HL-60 (cell line): ENCODE measurements at places on chromosomes 13 and 19.

GRCh38 chr13:113539822-113540221 lies 44.7 kb upstream of the TFDP1 start:
- DNase-seq, result no peak

- DNase-seq, result peak; percentile 36
Measured at GRCh38 chr19:58474997-58475713, 997 bp upstream of the ZNF446 start.

GRCh38 chr19:12230751-12231733 lies 63.6 kb downstream of the ZNF44 start:
- no peak for DNase-seq

- DNase-seq, result peak; percentile 89
Measured at GRCh38 chr19:2167896-2168618, 4.3 kb downstream of the DOT1L start.

DNA sequence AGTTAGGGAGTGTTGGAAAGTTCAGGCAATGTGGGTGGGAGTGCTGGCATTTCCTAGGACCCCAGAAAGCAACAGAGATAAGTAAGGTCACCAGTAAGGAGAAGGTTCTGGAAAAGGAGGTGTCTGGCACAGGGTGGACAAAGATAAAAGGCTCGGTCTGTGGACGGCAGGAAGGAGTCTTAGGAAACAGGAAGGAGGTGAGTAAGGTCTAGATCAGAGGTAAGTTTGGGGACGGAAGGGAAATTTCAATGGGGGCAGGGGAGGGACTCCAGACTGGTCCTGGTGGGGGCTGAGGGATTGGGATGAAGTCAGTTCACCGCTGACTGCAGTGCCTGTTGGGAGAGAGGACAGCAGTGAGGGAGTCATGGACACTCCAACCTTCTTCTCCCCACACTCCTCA lies 7.8 kb upstream of the OPA3 start:
- DNase-seq, result no peak

DNA sequence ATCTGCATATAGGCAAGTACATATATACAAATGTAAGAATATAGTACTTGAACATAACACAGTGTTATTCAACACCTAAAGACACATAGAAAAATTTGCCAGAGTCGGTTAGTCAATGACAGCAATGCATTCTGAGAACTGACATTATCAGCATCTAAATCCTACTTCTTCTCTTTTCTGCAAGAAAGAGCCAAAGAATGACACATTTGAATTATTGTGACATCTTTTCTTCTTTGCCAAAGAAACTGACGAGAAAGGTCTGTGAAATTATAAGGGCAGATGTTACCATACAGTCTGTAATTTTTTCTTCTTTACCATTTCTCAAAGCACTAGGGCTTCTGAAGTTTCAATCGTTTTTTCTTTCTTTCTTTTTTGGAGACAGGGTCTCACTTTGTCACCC lies 350.9 kb upstream of the NBEA start:
- no peak for DNase-seq

- no peak for DNase-seq
Measured at GRCh38 chr19:1522838-1523237, 1.0 kb upstream of the PLK5 start.

DNA sequence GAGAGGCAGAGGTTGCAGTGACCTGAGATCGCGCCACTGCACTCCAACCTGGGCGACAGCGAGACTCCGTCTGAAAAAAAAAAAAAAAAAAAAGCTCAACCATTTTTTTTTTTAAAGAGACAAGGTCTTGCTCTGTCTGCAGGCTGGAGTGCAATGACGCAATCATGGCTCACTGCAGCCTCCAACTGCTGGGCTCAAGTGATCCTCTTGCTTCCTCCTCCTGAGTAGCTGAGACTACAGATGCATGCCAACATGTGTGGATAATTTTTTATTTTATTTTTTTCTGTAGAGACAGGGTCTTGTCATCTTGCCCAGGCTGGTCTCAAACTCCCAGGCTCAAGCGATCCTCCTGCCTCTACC lies 10.3 kb downstream of the EHD2 start:
- DNase-seq, result peak; percentile 92

GRCh38 chr19:40671404-40671803 lies 19.0 kb downstream of the NUMBL start:
- no peak for DNase-seq

GRCh38 chr13:76667551-76667950 lies 218.7 kb downstream of the KCTD12 start:
- DNase-seq, result peak; percentile 20

- DNase-seq, result no peak
Measured at GRCh38 chr13:94254737-94255136, 224.7 kb downstream of the DCT start.

DNA sequence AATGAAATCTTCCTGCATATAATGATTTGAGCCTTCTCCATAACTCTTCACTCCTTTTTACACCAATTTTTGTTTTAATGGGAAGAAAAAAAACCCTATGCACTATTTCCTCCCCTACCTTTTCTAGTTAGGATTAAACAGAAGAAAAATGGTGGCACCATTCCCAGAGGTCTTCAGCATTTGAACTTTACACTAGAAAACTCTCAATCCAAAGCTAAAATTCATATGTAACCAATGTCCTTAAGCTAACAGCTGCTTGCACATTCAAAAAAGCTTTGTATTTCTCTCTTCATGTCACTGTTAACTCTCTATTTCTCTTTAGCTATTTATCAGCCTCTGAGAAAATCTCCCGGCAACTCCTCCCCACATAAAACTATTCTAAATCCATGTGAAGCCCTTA lies 90.3 kb upstream of the UBL3 start:
- DNase-seq, result no peak

GRCh38 chr19:2906631-2907195 lies 6.0 kb downstream of the ZNF57 start:
- no peak for DNase-seq

- DNase-seq, result no peak
Measured at GRCh38 chr13:40060296-40061007, 405.0 kb downstream of the COG6 start.

GRCh38 chr19:16554776-16555175 lies 12.5 kb upstream of the CHERP start:
- no peak for DNase-seq

DNA sequence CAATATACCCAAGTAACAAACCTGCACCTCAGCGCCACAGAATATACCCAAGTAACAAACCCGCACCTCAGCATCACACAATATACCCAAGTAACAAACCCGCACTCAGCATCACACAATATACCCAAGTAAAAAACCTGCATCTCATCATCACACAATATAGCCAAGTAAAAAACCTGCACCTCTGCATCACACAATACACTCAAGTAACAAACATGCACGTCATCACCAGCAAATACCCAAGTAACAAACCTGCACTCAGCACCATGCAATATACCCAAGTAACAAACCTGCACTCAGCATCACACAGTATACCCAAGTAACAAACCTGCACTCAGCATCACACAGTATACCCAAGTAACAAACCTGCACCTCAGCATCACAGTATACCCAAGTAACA lies 69.8 kb downstream of the UQCRFS1 start:
- DNase-seq, result no peak

GRCh38 chr13:51647067-51647466 lies 62.8 kb downstream of the WDFY2 start:
- no peak for DNase-seq

DNA sequence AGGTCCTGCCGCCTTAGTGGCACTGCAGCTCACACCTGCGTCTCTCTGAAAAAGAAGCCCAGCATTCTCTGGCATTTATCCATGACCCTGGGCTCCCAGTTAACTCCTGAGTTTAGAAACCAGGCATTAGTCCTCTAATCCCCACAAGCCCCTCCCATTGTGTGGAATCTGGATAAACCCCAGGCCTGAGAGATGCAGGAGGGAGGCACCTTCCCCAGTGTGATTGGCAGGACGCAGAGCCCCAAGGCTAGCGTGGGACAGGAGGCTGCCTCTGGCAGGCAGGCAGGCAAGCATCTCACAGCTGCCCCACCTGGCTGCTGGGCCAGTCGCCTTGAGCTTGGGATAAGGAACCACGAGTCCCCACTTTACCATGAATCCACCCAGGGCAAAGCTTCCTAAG lies 11.0 kb upstream of the SERPINE3 start:
- no peak for DNase-seq

GRCh38 chr13:102609696-102610095 lies 12.9 kb downstream of the TPP2 start:
- DNase-seq, result no peak

DNA sequence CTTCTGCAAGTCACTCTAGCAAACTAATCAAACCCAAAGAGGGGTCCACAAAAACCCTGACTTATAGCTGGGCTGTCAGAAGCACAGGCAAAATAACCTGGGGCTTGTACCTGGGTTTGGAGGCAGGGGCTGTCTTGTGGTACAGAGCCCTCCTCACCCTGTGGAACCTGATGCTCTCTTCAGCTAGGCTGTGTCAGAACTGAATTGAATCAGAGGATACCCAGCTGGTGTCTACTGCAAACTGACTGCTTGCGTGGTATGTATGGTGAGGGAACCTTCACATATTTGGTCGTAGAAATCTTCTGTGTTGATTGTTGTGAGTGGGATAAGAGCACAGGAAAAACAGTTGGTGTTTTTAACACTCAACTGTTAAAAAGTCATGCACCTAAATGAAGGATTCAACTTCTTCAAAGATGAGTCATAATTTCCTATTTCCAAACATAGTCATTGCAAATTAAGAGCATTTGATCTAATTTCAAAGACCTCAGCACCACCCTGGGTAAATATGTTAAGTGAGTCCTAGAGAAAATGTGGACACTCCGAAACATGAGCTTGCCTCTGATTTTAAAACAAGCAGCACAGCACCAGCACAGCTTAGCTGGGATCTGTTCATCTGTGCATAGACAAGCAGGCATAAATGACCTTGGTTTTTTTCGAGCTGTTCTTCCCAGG lies 840.2 kb downstream of the UQCRFS1 start:
- DNase-seq, result no peak

DNA sequence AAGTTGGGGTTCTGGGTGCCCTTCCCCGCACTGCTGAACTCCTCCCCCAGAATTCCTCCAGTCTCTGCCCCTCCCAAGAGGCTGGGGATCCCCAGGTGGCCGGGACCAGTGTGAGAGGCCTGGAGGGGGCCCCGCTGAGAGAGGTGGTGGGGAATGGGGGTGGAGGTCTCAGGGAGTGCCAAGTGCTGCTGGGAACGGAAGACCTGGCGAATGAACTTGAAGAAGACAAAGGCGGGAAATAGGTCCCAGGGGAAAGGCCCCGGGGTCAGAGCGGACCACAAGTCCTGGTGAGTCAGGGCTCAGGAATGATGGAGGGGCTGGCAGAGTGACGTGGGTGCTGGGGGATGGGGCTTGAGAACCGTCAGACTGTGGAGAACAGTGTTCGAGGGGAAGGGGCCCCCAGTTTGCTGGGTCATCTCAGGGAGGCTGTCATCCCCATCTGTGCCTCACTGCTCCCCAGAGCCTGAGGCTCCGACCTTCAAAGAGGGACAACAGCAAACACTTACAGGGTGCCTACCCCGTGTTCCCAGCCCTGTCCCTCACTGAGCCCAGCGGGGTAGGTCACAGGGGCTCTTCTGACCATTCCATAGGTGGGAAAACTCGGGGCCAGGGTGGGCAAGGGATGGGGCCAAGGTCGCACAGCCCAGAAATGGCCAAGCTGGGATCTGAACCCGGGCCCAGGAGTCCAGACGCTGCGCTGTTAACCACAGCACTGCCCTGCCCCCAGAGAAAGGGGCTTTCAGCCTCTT lies 16.0 kb upstream of the SEMA6B start:
- DNase-seq, result no peak

DNA sequence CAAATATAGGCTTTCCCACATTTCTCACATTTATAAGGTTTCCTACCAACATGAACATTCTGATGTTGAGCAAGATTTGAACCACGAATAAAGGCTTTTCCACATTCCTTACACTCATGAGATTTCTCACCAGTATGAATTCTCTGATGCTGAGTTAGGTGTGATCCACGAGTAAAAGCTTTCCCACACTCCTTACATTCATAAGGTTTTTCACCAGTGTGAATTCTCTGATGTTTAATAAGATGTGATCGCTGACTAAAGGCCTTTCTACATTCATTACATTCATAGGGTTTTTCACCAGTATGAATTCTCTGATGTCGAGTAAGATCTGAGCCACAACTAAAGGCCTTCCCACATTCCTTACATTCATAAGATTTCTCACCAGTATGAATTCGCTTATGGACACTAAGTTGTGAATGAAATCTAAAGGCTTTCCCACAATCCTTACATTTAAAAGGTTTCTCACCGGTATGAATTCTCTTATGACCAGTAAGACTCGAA lies 19.0 kb downstream of the ZNF790 start:
- no peak for DNase-seq

- DNase-seq, result no peak
Measured at GRCh38 chr13:85266771-85267170, 532.4 kb downstream of the SLITRK6 start.

DNA sequence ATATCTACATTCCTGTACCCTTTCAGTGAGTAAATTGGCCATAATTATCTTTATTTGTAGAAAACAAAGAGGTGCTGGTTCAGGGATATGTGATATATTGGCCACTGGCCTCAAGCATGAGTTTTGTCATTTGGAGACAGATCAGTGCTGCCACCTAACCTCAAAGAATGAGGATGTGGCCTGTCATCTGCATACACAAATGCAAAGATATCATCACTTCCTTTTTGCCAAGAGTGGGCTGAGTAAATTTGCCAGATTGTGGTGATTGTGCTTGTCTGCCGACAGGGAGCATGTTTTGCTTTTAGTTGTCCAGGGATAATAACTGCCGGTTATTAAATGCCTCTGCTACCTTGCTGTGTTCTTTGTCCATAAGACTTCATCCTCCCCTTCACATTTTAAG lies 44.2 kb downstream of the WASF3 start:
- peak; percentile 59 for DNase-seq

DNA sequence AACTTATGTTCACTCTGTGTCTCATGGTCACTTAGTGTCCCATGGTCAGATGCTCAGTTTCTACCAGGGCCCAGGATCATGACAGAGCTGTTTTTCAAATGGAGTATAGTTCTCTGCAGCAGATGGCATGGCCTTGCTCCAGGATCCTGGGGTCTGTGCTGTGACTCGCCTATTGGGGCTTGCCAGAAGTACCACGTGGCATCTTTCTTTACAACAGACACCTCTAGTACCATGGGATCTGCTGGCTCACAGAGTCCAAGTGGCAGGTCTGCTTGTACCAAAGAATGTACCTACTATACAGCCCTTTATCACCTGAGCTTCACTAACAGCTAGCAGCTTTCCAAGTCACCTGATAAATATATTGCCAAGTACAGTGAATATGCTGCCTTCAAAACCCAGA lies 6.0 kb upstream of the RNF6 start:
- no peak for DNase-seq

- DNase-seq, result no peak
Measured at GRCh38 chr13:39381456-39381855, 221.5 kb downstream of the LHFPL6 start.

DNA sequence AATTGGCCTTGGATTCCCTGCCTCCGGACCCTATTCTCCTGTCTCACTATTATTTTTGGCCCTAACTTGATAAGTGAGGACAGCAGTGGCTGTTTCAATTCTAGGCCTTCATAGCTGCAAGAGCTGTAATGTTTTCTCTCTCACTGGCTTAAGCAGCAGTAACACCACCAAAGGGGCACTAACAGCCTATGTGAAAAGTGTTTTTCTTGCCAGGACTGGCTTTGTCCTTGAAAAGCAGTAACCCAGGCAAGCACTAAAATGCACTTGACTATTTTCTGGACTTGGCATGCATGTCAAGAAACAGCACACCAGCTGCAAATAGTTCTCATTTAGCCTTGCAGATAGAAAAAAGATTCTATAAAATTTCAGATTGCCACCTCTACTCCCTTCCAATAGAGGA lies 9.3 kb upstream of the FBXL3 start:
- DNase-seq, result no peak
